ENCODE measurements at places on chromosomes 12 and 14.
A peak's percentile ranks its signal among the peaks of the same experiment; 100 is the strongest.

GRCh38 chr14:69711065-69711464 is 55.9 kb upstream of the SRSF5 start:
- DNase-seq: no peak

DNA sequence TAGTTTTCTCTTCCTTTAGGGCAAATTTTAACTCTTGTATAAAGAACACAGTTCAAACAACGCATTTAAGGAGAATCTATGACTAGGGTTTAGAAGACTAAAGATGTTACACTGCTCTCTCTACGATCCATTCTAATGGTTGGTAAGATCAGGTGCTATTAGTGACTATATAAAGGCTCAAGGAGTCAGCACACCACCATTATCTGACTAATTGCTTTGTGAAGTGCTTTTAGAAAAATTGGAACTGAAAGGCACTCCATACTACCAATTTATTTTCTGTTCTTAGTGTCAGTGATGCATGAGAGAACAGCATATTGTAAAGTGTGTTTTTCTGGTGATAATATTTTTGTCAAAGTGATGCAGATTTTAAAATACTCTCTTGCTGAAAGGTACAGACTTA is 136.8 kb downstream of the SYT1 start:
- no peak for DNase-seq

DNA sequence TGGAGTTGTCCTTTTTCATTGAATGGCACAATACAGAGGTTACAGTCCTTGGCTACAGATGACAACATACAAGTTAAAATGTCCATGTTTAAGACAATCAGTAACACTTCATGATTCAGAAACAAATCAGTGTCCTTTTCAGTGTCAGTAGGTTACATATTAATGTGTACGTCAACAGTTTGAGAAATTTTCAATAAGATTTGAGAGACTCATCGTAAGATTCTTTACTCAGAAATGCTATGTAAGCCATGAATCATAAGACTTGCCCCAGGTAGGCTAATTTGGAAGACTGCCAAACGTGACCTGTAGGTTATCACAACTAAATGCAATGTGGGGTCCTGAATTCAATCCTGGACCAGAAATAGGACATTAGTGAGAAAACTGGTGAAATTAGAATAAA is 3.5 kb downstream of the RDH12 start:
- DNase-seq: no peak

DNA sequence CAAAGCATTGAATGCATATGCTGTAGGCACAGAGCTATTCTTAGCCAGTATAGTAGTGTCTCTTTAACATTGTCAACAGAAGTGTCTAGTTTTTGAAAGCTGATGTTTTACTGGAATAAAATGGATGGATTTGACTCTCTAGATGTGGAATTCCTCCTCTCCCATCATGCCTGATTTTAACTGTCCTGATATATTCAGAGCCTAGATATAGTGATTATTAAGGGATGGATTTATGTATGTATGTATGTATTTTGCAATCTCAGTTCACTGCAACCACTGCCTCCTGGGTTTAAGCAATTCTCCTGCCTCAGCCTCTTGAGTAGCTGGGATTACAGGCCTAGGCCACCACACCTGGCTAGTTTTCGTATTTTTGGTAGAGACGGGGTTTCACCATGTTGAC is 144.8 kb upstream of the NAV3 start:
- DNase-seq: no peak

DNA sequence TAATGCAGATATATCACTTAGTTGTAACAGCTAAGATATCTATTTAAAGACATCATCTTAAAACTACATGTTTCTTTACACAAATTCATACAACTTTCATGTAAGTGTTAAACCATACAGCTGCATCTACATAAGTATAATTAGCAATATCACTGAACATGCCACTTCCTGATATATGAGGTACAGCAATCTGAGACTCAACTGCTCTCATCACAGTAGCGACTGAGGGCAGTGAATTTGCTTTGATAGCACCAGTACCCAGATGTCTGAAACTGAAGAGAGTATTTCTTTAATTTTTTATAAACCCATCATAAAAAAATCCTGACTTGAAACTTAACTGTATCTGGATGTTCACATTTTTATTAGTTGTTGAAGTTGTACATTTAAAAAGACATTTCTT is 34.7 kb upstream of the NUAK1 start:
- DNase-seq: no peak

- DNase-seq: no peak
These were observed 735.6 kb downstream of the GALC start for GRCh38 chr14:87257421-87257820.

DNA sequence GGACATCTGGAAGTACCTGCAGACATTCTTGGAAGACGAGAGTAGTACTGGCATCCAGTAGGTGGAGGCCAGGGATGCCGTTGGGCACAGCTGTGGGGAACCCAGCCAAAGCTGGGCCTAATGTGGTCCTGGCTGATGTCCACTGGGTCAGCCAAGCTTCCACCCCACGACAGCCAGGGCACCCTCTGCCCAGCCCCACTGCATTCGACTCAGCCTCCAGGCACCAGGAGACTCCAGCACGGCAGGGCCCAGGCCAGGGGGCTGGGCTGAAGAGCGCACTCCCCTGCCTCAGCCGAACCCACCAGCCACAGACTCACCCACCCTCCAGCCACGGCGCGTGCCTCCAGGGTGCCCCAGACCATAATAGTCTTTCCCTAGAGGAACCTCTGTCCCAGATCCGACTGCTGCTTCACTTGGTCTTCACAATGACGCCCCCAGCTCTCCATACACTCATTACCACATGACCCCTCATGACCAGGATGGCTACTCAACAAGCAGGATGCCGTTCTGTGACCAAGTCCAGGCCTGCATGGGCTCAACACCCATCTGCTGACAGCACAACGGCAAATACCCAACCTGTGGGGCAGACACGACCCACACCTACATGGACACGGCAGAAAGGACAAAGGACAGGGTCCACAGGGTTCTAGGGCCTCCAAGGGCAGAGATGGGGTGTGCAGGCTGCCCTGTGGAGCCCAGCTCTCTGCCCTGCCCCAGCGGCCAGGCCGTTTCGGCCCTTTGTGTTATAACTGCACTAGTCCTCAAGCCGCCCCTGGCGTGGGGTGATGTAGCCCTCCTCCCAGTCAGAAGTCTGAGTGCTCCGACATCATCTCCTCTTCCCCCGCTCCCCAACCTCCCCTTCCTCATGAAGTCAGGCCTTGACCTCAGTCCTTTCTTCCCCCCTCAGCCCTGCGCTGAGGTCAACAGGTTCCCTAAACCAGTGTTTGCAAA is 22.8 kb downstream of the ITPK1 start:
- no peak for DNase-seq

GRCh38 chr12:5187136-5187535 is 143.5 kb downstream of the KCNA5 start:
- no peak for DNase-seq

GRCh38 chr12:64010069-64010686 is 165.7 kb downstream of the SRGAP1 start:
- DNase-seq: no peak

- DNase-seq: no peak
These were observed 31.2 kb downstream of the TMEM132C start for GRCh38 chr12:128298091-128298748.

DNA sequence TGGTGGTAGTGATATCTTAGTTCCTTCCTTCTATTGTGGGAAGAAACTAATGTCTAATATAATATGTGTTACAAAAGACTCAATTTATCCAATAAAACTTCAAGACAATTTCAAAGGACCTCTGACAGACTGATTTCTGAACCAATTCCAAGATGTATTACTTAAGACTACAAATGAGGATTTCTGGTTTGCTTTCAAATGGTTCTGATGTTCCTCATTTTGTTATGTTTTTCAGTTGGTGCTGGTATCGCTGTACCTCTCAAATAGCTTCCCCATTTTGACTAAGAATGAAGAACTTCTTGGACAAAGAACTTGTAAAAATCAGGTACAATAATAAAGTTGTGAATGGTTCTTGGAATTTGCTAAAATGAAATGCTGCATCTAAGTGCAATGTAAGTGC is 19.4 kb upstream of the MBIP start:
- DNase-seq: no peak

DNA sequence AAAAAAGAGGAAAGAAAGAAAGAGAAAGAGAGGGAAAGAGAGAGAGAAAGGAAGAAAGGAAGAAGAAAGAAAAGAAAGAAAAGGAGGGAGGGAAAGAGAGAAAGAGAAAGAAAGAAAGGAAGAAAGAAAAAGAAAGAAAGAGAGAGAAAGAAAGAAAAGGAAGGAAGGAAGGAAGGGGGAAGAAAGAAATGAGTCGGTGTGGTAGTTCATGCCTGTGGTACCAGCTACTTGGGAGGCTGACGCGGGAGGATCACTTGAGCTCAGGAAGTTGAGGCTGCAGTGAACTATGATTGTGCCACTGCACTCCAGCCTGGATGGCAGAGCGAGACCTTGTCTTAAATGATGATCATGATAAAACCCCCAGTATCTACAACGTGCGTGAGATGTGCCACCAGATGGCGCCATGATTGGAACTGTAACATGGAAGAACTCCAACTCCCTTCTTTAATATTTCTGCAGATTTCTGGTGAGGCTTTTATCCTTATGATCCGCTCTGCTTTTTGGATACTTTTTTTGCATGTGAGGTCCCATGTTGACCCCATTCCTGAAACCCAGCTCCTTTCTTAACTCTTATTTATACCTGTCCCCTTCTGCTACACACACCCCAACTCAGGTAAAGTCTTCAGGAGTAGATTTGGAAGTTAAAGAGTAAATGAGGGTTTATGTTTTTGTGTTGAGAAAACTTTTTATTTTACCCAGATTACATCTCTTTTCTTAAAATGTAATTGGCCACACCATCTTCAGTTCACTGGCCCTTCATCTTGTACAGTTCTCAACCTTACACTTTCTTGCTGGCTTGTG is 25.6 kb downstream of the RNASE10 start:
- DNase-seq: peak; percentile 7

DNA sequence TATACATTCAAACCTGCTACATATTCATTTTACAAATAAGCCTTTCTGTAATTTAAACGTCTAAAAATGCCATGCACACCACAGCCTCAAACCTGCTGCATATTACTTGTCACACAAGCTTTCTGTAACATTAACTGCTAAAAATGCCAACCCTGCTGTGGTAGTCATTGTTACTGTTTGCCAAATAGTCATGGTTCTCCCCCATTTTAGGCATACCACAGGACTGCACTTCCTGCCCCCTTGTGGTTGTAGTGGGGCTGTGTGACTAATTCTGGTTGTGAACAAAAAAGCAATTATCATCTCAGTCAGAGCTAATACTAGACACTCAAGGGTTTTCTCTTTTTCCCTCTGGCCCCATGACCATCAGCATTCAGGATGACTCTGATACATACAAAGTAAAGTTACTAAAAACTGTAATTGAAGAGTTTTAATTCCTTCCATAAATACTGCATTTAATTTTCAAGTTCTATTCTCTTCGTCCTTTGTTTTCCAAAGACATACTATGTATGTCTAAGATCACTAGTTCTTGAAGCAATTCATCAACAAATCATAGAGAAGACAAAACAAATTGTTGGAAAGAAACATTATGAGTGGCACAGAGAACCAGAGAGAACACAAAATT is 5.7 kb upstream of the SLC35F4 start:
- DNase-seq: no peak

- DNase-seq: no peak
These were observed 5.2 kb upstream of the HSP90B1 start for GRCh38 chr12:103924761-103925641.

GRCh38 chr14:73176685-73177084 is 40.4 kb downstream of the PSEN1 start:
- no peak for DNase-seq

- no peak for DNase-seq
These were observed 45.6 kb downstream of the PITPNM2 start for GRCh38 chr12:123105211-123105826.

GRCh38 chr14:34344318-34344717 is 117.7 kb downstream of the SPTSSA start:
- no peak for DNase-seq

DNA sequence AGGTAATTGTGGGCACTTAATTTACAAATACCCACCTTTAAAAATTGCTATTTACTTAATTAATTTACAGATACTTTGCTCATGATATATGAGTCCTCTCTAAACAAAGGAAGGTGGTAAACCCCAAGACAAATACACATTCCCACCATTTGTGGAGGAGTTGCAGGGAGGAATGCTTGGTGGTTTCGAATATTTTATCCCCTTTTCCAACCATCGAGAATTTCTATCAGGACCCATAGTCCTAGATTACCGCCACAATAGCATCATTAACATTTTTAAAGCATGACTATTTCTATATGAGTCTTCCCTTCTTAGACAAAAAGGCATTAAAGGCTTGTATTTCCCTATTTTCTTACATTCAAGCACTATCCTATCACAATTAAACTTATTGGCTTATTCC is 34.2 kb upstream of the PLEKHA5 start:
- no peak for DNase-seq

DNA sequence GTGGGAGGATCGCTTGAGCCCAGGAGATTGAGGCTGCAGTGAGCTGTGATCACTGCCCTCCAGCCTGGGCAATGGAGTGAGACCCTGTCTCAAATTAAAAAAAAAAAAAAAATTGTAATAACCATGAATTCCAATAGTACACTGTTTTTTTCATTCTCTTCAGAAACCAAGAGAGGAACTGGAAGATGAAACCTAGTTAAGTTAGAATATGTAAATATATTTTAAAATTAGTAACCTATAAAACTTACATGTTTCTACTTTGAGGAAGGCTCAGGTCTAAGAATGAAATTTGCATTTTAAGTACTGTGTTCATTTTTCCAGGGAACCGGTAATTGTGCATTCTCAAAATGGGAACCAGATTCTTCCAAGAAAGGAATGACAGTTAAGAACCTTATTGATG is 18.8 kb downstream of the KNTC1 start:
- no peak for DNase-seq

GRCh38 chr12:51970904-51971646 is 19.6 kb downstream of the ACVR1B start:
- DNase-seq: no peak

DNA sequence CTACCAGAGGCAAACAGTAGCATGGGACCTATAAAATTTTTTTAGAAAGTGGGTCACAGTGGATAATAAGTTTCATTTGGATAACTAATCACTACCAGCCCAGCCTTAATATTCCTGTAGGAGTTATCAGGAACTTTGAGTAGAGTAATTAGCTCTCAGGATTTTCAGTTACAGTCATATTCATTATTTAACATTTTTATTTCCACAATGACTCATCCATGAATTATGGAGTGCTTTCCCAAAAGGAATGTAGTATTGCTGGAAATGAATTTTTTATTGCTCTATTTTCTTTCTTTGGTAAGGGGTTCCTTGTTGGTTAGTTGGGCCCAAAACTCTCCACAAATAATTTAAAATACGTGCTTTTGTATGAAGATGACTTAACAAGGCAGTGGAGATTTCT is 53.7 kb downstream of the ERC1 start:
- no peak for DNase-seq

DNA sequence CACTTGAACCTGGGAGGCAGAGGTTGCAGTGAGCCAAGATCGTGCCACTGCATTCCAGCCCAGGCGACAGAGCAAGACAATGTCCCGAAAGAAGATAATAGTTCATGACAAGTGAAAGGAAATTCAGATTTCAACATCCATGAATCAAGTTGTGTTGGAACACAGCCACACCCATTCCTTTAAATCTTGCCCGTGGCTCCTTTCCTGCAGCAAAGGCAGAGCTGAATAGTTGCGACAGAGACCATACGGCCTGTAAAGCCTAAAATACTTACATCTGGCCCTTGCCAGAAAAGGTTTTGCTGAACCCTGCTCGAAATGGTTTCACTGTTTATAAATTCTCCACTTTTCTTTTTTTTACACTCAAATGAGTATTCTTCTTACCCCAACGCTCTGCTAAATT is 17.7 kb upstream of the ITPK1 start:
- no peak for DNase-seq
